ENCODE measurements at places on chromosomes 1 and 21.

- DNase-seq: no peak
These were observed 4.9 kb upstream of the TTLL10 start for GRCh38 chr1:1168451-1169411.

GRCh38 chr1:37605806-37606474 is 10.2 kb upstream of the GNL2 start:
- no peak for DNase-seq

- no peak for DNase-seq
These were observed 10.0 kb downstream of the PDPN start for GRCh38 chr1:13593511-13594131.

DNA sequence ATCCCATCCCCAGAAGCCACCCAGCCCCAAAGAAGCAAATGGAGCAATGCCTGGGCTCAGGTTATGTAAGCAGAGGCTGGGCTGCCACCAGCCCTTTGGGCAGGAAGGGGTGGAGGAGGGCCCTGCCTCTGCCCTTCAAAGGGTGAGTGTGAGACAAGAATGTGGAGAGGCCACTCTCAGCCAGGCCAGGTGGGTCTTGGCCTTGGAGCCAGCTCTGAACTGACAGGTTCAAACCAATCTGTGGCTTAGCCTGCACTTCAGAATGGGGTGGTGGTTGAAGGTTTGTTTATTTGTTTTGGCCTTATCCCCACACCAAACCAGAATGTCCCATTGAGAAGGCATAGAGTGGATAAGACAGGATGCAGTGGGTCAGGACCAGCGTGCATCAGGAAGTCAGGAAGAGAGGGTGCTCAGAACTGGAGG is 29.8 kb downstream of the C1orf116 start:
- no peak for DNase-seq

DNA sequence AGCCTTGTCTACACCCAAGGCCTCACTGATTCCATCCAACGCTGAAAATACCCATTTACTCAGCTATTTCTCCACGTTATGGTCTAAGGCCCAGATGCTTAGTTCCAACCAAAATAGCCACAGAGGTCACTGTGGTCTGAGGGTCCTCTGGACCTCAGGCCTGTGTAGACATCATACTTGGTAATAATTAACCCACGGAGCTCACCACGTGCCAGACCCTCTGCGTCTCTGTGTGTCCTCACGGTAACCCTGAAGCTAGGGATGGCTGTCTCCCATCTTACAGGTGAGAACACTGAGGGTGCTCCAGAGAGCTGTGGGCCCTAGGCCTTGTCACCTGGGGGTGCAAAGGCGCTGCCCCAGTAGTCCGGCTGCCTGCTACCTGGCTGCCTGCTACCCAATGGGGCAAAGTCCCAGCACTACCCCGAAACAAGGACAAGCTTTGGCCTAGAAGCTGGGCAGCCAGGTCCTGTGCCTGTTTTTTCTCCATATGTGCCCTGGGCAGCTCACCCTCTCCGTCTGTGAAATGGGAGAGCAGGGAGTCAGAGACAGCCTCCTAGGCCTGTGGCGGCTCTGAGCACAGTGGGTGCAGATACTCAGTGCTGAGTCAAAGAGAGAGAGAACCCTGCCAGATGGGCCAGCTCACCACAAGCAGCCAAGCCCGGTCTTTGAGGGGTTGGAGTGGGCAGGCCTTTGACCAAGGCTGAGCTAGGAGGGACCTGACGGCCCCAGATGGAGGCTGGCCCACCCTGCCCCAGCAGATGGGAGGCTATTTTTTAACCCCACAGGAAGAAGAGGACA is 17.0 kb upstream of the RUNX3 start:
- DNase-seq: no peak

DNA sequence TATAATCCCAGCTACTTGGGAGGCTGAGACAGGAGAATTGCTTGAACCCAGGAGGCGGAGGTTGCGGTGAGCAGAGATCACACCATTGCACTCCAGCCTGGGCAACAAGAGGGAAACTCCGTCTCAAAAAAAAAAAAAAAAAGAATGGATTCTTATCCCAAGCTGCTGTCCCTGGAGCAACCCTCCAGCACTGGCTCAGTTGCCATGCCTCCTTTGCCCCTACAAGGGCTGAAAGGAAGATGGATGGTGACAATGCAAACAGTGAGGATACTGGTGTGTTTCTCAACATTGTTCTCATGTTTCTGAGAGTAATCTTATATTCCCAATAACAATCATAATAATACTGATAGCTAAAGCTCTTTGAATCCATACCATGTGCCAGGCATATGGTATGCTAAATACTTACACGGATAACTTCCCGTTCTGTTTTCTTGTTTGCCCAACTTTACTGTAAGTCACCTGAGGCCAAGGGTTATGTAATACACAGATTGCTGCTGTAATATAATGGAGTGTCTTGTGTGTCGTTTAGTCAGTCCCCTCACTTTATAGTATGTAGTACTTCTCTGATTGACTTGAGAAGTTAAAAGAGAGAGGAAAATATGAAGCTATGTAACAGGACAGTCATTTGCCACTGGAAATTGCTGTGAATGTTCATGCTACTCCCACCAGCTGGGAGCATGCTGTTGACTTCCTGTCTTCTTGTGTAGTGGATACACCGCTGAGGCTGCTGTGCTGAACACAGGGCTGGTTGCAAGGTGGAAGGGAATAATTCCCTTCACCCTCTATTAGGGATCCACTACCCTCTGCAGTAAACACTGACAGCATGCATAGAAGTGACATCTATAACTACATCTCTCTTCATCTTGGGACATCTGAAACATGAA is 153.6 kb downstream of the CNIH3 start:
- DNase-seq: no peak
